ENCODE measurements at places on chromosomes 2 and 18. TPM values are rescaled to one million over a fixed set of nuclear protein-coding genes. Genes with fewer than 3 reads are reported as not detected.

- peaks cover 38% of the 10 kb centered on the region for H3K4me1 ChIP-seq
- DNase-seq = peak; percentile 42
- H3K36me3 ChIP-seq = no peaks in the 10 kb centered on the region
- H3K27me3 ChIP-seq = peaks cover 17% of the 10 kb centered on the region
- H3K4me3 ChIP-seq = peak overlapping the region; percentile 76
Observed at GRCh38 chr2:101150306-101151145, 656 bp downstream of the TBC1D8 start.

GRCh38 chr2:44623622-44624351 lies 262.0 kb downstream of the CAMKMT start:
- no peaks in the 10 kb centered on the region for H3K27me3 ChIP-seq
- H3K27ac ChIP-seq = no peak overlapping the region
- H3K4me1 ChIP-seq = peaks cover 1% of the 10 kb centered on the region
- no peak for DNase-seq

DNA sequence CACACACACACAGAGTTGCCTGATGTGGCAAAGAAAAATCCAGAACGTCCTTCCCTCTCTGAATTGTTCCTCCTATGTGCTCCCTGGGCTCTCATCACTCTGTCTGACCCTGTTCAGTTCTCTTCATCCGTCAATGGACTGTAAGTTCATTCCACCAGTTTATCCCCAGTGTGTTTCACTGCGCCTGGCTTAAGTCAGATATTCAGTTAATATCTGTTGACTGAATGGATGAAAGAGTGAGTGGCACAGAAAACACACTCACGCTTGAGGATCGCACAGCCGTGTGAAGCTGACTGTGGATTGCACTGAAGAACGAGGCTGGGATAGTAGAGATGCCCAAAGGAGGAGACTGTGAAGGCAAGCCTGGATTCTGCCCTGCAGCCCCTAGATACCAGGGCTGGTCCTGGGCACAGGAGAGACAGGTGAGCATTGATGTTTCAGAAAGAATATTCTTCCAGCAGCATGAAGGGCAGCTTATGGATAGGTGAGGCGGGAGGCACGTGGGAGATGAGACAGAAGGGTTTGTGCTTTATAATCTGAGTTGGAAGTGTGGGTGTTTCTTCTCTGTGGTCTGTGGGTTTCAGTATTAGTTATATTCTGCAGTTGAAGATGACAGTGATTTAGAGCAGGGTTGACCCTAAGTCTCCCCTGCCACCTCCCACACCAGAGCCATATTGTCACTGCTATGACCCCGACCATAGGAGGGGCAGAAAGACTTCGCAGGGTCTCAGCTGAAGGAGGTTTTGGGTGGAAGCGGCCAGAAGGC lies 129.9 kb downstream of the SOCS6 start:
- H3K27ac ChIP-seq = peak overlapping the region; percentile 83
- no peak overlapping the region for H3K4me3 ChIP-seq
- peaks cover 3% of the 10 kb centered on the region for H3K27me3 ChIP-seq

DNA sequence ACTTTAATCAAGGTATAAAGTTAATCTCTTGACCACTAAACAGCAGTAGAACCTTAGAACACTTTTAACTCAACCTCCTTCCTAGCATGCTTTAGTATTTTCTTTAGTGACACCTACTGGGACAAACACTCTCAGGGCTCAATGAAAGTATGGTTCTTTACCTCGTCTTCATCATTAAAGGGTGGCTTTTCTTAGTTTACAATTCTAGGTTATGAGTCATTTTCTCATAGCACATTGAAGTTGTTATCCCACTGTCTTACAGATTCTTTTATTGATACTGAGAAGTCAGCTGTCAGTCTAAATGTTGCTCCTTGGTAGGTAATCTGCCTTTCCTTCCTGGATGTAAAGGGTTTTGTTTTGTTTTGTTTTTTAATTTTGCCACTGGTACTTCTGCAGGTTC lies 38.0 kb downstream of the SIGLEC15 start:
- no peaks in the 10 kb centered on the region for H3K4me1 ChIP-seq
- no peak overlapping the region for H3K27ac ChIP-seq
- no peak for DNase-seq

DNA sequence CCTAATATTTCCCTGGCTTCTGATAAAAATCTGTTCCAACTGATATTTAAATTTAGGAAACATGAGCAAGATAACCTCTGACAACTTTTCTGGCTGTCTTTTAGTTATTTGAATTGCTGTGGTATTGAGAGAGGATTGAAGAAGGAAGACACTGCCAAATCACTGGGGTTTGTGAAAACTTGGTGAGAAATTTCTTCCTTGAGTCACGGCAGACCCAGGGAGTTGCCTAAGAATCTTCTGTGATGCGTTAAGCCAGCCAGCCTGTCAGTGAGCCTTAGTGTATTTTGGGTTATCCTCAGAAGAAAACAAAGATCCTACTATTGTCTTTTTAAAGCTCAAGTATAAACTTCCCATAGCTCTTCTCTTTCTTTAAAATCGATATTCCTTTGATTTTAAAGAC lies 17.5 kb upstream of the DOK6 start:
- H3K27ac ChIP-seq = no peak overlapping the region
- no peaks in the 10 kb centered on the region for H3K36me3 ChIP-seq
- peaks cover 2% of the 10 kb centered on the region for H3K4me1 ChIP-seq
- no peak overlapping the region for H3K4me3 ChIP-seq
- no peaks in the 10 kb centered on the region for H3K27me3 ChIP-seq

- no peak overlapping the region for H3K27ac ChIP-seq
- H3K36me3 ChIP-seq = no peaks in the 10 kb centered on the region
- no peaks in the 10 kb centered on the region for H3K27me3 ChIP-seq
- no peaks in the 10 kb centered on the region for H3K4me1 ChIP-seq
- DNase-seq = no peak
Observed at GRCh38 chr2:166032361-166032760, 78.8 kb upstream of the TTC21B start.

GRCh38 chr18:34901299-34901698 lies 139.9 kb upstream of the MAPRE2 start:
- no peak for DNase-seq
- no peaks in the 10 kb centered on the region for H3K4me1 ChIP-seq
- no peak overlapping the region for H3K4me3 ChIP-seq

GRCh38 chr18:23194997-23195957 lies 60.0 kb downstream of the CABLES1 start:
- peaks cover 4% of the 10 kb centered on the region for H3K27me3 ChIP-seq
- DNase-seq = no peak
- no peaks in the 10 kb centered on the region for H3K36me3 ChIP-seq
- no peak overlapping the region for H3K4me3 ChIP-seq
- no peak overlapping the region for H3K27ac ChIP-seq

DNA sequence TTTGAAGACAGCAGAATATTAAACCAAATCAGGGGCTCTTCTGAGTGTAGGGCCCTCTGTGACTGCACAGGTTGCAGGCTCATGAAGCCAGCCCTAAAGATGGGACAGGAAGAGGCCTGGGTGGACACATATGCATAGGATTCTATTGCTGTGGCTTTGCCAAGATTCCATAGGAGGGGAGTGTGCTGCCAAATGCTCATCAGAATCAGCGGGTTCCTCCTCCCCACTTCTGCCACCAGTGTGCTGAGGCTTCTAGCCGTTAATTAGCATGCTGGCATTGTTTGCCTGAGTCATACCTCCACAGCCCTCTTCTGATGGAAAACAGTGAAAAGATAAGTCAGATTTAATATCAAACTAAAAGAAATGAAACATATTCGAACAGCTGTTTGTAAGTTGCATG lies 103.9 kb upstream of the TMEFF2 start:
- no peak overlapping the region for H3K4me3 ChIP-seq
- no peaks in the 10 kb centered on the region for H3K4me1 ChIP-seq
- no peak overlapping the region for H3K27ac ChIP-seq
- H3K27me3 ChIP-seq = no peaks in the 10 kb centered on the region
- DNase-seq = no peak
- no peaks in the 10 kb centered on the region for H3K36me3 ChIP-seq

GRCh38 chr2:119324685-119325270 lies 41.9 kb downstream of the C2orf76 start:
- H3K4me3 ChIP-seq = no peak overlapping the region
- DNase-seq = no peak
- H3K27ac ChIP-seq = no peak overlapping the region
- peaks cover 6% of the 10 kb centered on the region for H3K4me1 ChIP-seq
- no peaks in the 10 kb centered on the region for H3K27me3 ChIP-seq

The SNORC gene
- total RNA-seq = 1.8 TPM

The TTC32 gene
- 15.6 TPM for total RNA-seq

The DNAH7 gene
- total RNA-seq = 5.7 TPM

The DSG4 gene
- not detected for total RNA-seq

Measured in progenitor cell of endocrine pancreas (in vitro differentiated cells).